ENCODE measurements at places on chromosomes 16 and 17. TPM values are rescaled to one million over a fixed set of nuclear protein-coding genes. Genes with fewer than 3 reads are reported as not detected.

Gene KRTAP4-9
- polyA plus RNA-seq = not detected

Gene GJC1
- not detected for polyA plus RNA-seq

Gene FZD2
- 1.1 TPM for polyA plus RNA-seq

Gene PRR15L
- not detected for polyA plus RNA-seq

Gene ITGA3
- 4.7 TPM for polyA plus RNA-seq

Gene CD300A
- 5.7 TPM for polyA plus RNA-seq

Gene FOXL1
- not detected for polyA plus RNA-seq

Gene TNP2
- not detected for polyA plus RNA-seq

Gene ITGAX
- 78.8 TPM for polyA plus RNA-seq

Gene ERN2
- not detected for polyA plus RNA-seq

Gene KRT32
- not detected for polyA plus RNA-seq

Gene FOXF1
- not detected for polyA plus RNA-seq

Gene ARMC7
- polyA plus RNA-seq = 9.2 TPM

Gene PRSS8
- not detected for polyA plus RNA-seq

Gene PCGF2
- polyA plus RNA-seq = 0.04 TPM

Gene ARL16
- 61.4 TPM for polyA plus RNA-seq

Gene MYH2
- polyA plus RNA-seq = not detected

Gene HLF
- polyA plus RNA-seq = 0.07 TPM
